CD4-positive, alpha-beta T cell treated with Interleukin-6 for 4 hours (primary cell): ENCODE measurements at places on chromosomes 16 and 17.

DNA sequence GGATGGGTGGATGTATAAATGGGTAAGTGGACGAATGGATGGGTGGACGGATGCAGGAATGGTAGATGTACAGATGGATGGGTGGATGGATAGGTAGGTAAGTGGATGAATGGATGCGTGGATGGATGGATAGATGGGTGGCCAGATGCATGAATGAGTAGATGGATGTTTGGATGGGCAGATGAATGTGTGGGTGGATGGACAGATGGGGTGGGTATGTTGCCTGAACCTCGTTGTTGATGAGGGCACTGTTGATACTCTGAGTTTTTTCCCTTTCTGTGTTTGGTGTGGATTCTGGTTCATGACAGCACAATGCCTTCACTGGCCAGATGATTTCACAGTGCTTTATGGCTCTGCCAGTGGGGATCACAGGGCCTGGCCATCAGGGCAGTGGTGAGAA, 208.3 kb downstream of the NPIPB11 start:
- DNase-seq: no peak

- no peak for DNase-seq
These were observed 1.5 kb upstream of the SOX9 start for GRCh38 chr17:72119077-72119872.

DNA sequence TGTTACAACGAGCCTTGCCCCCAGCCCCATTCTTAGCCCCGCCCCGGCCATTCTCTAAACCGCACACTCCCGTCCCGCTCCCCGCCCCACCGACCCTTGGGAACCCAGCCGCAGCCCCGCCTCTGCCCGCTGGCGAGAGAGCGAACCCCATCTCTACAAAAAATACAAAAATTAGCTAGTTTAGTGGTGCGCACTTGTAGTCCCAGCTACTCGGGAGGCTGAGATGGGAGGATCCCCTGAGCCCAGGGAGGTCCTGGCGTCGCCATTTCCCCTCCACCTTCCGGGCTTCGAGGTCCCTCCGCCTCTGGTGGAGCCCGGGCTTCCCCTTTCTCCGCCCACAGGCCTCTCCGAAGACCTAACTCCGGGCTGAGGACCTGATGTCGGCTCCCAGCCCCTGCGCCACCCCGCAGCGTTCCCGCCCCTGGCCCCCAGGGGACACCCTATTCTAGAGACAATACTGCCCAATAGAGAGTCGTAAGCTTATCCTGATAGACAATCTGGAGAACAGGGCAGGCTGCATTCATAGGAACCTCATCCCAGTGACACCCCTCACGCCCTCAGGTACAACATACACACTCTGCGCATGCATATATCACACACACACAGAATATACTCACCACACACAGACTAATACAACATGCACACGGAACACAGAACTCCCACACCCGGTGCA, 480 bp upstream of the PROCA1 start:
- peak; percentile 74 for DNase-seq

- DNase-seq: no peak
These were observed 71.8 kb downstream of the ABHD15 start for GRCh38 chr17:29495011-29495410.

GRCh38 chr16:87324411-87325275, 7.5 kb upstream of the C16orf95 start:
- DNase-seq: peak; percentile 58

DNA sequence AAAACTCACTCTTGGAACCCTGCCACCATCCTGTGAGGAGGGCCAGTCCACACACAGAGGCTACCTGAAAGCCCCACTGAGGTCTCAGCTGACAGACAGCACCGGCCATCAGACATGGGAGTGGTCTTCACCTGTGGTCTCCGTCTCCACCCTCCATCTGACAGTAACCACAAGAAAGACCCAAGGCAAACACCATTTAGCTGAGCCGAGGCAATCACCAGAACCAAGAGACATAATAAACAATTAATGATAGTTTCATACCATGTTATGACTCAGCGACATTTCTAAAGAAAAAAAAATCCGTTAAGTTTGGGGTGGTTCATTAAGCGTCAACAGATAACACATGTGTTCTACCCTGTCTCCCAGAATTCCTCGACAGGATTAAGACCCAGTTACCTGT, 6.1 kb upstream of the EVPLL start:
- no peak for DNase-seq

DNA sequence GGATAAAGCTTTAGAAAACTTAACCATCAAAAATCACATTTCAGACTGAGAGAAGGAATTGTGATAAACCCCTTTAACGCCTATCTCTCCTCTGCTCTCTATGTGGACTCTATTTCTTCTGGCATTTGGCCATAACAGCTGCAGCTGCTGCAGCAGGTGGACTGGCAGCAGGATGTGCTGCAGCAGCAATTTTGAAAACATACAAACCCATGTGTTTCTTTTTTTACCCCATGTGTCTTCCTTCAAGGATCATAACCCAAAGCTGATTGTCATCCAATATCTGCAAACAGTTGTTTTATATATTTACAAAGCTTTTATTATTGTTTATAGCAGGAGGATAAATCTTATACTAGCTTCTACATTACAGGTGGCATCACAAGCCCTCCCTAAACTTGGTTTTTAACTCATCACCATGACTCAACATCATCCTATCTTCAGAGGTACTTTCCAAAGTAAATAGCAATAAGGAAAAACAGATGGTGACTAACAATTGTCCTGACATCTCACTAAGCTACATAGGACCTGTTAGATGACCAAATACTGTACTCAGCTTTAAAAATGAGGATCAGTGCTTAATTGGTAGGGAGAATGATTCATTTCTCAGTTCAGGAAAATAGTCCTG, 14.5 kb upstream of the KRTAP9-2 start:
- no peak for DNase-seq

- no peak for DNase-seq
These were observed 4.0 kb downstream of the SYNGR3 start for GRCh38 chr16:1993731-1994131.

- DNase-seq: peak; percentile 45
These were observed 13.4 kb downstream of the HSPB9 start for GRCh38 chr17:42135664-42136653.

- no peak for DNase-seq
These were observed 45.2 kb upstream of the GSE1 start for GRCh38 chr16:85567935-85568334.

GRCh38 chr17:22516861-22517636, 824.7 kb downstream of the KCNJ18 start:
- no peak for DNase-seq

GRCh38 chr17:72588961-72589360, 468.1 kb downstream of the SOX9 start:
- DNase-seq: peak; percentile 36

DNA sequence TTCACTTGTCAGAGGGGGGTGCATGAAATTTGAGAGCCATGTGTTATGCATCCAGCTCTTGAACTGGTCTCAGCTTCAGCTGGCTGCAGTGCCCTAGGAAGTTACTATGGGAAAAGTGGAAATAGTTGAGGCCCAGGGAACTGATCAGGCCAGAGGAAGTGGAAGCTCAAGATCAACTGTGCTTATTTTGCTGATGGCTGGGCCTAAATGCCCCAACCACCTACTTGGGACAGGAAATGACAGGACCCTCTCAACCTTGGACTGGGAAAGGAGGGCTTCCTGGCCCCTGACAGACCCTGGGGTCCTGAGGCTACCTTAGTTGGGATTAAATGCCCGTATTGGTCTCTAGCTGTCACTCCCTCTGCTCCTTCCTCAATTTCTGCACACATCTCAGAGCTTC, 1.2 kb upstream of the TAOK2 start:
- no peak for DNase-seq

DNA sequence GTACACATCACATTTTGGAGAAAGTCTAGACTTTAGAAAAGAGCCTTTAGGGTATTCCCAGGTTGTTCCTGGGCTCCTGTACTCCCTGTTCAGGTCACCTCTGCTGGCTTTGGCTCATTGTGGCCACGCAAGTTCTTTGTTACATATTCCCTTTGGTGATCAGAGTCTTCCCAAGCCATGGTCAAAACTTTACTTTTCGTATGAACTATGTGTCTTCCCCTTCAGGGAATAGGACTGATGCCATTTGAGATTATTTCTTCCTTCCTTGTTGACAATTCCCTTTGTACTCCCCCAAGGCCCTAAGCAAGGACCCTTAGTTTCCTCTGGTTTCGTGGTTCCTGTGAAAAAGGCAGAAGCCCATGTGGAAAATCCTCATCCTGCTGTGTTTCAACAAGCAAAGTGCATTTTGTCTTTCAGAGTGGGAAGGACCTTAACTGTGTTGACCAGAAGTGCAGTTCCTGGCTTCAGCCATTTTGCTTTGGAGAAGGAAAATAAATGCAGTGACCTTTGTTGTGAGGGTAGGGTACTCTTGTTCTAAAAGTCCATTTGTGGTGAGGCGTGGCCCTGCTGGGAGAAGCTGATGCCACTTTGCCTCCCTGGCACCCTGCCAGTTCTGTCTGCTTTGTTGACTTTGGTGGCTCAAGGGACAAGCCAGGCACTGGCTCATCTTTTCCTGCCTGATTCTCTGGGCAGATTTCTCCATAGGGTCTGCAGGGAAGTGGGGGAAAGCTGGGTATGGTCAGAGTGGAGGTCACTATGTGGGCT, 55.1 kb downstream of the ZNRF1 start:
- peak; percentile 28 for DNase-seq

- DNase-seq: peak; percentile 71
These were observed at the start of gene GPRC5B for GRCh38 chr16:19884611-19885450. Gene GPRC5B (minus strand): TSS chr16:19884848. CDS start chr16:19872845, 12,003 bp downstream.

GRCh38 chr16:84180519-84181140, 6.2 kb downstream of the TAF1C start:
- DNase-seq: no peak

- DNase-seq: no peak
These were observed 24.5 kb downstream of the ZDHHC7 start for GRCh38 chr16:84986879-84987278.

DNA sequence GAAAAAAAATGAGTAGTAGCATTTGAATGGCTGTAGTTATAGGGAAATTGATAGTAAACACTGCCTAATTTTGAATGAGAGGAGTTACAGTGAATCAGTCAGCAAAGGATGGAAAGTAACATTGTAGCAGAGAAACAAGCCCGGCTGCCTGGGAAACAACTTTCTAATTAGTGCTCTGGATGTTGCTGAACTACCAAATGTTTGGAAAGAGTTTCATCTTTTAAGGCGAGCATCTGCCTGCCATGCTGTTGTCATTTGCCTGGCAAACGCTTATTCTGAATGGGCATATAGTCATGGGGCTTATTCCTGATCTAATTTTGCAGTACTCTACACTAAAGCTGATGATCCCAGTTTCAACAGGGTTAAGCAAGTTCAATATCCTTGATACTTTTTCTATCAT, 138.6 kb downstream of the CDH11 start:
- DNase-seq: no peak

- no peak for DNase-seq
These were observed 191.5 kb upstream of the RPL38 start for GRCh38 chr17:74011966-74012365.

- DNase-seq: peak; percentile 45
These were observed 2.7 kb downstream of the HS3ST3B1 start for GRCh38 chr17:14303343-14304221.

- DNase-seq: no peak
These were observed 27.0 kb downstream of the SETD6 start for GRCh38 chr16:58542291-58542690.

GRCh38 chr16:54846766-54847165, 83.9 kb upstream of the IRX5 start:
- no peak for DNase-seq
